ENCODE measurements at places on chromosomes 3 and 15. TPM values are rescaled to one million over a fixed set of nuclear protein-coding genes. Genes with fewer than 3 reads are reported as not detected.
A peak's percentile ranks its signal among the peaks of the same experiment; 100 is the strongest.

DNA sequence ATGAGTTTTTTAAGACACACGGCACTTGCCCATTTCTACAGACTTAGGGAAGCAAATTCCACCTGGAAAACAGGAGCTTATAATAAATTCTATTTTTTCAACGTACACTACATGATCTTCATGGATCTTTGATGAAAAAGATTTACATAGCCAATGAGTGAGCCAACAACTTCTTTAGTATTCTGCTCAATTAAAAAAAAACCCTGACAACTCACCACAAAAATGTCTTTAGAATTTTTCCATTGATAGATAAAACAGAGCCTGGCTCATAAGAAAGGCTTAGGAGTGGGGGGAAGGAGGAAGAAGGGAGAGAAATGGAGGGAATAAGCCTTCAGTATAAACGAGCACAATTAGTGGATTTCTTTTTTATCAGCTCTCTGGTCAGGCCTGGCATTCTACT lies 126.7 kb downstream of the ATP10A start:
- no peak for DNase-seq

DNA sequence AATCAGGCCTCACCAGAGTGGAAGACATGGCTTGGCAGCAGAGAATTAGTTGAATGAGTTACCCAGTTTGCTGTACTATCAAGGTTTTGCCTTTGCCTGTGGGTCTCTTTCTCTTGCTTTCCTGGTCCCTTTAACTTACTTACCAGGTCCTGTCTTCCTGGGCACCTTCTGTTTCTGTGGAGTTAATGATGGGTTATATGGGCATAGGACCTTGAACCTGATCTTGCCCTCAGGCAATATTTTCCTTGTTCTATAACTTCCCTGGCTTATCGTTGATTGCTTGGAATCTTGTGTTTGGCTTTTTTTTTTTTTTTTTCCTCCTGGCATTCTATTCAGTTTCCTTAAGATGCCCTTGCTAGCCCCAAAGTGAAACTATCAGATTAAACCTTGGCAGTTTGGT lies 106.8 kb downstream of the HHLA2 start:
- DNase-seq: no peak

DNA sequence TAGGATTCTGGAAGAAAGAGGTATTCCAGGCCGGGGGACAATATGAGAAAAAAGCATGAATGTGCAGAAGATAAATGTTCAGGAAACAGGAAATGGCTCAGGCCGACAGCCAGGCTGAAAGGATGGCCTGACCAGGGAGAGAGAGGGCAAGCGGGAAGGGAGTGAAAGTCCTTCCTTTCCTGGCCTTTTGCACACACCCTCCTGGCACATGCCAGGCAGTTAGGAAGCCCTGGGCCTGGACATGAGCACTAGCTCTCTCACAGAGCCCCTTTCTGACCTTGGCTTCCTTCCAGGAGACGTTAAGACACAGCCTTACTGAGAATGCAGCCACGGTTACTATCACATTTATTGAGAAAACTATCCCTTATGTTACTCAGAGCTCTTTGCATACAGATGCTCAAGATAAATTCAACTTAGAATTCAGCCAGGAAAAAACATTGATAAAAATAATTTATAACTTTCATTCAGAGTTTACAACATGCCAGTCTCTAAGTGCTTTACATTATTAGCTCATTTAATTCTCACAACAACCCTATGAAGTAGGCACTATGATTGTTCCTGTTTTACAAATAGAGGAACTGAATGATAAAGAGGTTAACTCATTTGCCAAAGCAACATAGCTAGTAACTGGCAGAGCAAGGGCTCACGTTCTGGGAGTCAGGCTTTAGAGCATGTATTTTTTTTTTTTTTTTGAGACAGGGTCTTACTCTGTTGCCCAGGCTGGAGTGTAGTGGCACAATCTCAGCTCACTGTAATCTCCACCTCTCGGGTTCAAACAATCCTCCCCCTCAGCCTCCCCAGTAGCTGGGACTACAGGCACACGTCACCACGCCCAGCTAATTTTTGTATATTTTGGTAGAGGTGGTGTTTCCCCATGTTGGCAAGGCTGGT lies 39.4 kb upstream of the SMAD3 start:
- DNase-seq: no peak

The CCR1 gene
- total RNA-seq: 40.9 TPM

The IL17RB gene
- total RNA-seq: 12.4 TPM

The SPINT1 gene
- total RNA-seq: 96.8 TPM

The MME gene
- 79.1 TPM for total RNA-seq

GRCh38 chr3:59658274-59658673 lies 608.4 kb upstream of the CFAP20DC start:
- DNase-seq: no peak

The GPR149 gene
- total RNA-seq: not detected

DNA sequence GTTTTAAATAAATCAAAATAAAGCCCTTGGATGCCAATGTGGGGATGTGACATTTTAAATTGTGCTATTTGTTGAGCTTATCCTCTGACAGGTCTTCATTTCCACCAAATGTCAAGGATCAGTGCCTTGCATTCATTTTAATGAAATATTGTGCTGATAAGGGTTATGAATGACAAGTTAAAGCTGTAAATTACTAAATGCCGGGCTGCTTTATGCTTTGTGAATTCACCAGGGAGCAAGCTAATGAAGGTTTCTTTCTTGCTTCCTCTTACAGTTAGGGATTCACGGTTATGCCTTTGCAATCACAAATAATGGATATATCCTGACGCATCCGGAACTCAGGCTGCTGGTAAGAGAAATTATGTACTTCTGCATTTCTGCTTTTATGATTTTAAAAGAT lies 81.7 kb downstream of the LRTM1 start:
- DNase-seq: no peak

DNA sequence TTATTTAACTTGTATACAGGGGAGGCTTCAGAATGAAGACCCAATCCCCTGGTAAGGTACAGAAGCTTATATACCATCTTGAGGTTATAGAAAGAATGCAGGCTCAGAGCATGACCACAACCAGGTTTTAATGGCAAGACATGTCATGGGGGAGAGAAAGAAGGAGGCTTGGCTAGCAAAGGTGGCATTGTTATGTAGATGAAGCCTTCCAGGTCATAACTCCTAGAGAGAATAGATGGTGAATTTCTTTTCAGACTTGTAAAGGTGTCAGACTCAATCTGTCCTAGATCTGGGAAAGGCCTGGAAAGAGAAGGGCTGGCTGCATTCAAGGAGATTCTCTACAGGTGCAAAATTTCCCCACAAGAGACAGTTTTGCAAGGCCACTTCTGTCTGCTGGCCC lies 99.4 kb upstream of the CTDSPL start:
- no peak for DNase-seq

The AADACL2 gene
- not detected for total RNA-seq

- DNase-seq: no peak
Observed at GRCh38 chr3:9266716-9267115, 17.3 kb upstream of the SRGAP3 start.

DNA sequence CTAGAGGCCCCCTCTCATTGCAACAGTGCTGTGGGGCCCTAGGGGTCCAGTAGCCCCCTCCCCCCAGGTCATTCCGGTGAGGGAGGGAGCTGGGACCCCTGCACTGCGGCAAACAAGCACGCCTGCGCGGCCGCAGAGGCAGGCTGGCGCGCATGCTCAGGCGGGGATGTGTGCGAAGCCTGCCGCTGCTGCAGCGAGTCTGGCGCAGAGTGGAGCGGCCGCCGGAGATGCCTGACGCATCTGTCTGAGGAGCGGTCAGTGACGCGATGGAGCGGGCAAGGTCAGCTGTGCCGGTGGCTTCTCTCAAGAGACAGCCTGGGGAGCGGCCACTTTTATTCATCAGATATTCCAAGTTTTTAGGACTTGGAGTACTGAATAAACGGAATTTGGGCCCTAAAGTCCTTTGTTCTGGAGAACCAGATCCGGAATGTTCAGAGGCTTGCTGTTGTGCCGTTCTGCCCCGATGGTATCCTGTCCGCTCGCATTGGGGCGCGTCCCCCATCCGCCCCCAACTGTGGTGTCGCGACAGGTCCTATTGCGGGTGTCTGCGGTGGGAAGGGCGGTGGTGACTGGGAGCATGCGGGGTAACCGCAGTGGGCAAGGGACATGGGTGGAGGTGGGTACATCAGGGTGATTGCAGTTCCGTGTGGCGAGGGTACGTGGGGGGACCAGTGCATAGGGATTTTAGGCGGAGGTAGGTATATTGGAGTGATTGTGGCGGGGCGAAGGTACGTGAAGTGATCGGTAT lies at the start of the genes SNRPN and SNURF:
SNRPN (plus strand) TSS at position 205 of the 748 bp plus-strand sequence. CDS start 19,467 bp downstream, outside the sequence.
SNURF (plus strand) TSS at position 205 of the 748 bp plus-strand sequence; CDS start at position 267, 62 bp downstream.
- peak; percentile 91 for DNase-seq

DNA sequence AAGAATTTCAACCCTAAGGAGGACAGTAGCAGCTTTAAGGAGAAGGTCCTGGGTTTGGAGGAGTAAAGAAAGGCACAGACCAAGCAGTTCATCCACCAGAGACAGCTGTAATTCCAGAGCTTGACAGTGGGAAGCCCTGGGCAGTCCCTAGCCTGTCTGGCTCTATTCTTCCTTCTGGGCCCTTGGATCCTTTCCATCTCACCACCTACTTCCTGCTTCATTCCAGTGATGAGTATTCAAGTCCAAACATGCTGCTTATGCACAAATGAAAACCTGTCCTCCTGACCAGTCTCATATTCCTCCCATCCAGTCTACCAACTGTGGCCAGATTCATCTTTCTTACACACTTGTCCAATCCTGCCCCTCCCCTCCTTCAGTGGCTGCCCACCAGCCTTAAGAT lies 171.4 kb downstream of the CNTN3 start:
- no peak for DNase-seq

GRCh38 chr3:39022286-39022630 lies 29.5 kb downstream of the SCN11A start:
- no peak for DNase-seq

DNA sequence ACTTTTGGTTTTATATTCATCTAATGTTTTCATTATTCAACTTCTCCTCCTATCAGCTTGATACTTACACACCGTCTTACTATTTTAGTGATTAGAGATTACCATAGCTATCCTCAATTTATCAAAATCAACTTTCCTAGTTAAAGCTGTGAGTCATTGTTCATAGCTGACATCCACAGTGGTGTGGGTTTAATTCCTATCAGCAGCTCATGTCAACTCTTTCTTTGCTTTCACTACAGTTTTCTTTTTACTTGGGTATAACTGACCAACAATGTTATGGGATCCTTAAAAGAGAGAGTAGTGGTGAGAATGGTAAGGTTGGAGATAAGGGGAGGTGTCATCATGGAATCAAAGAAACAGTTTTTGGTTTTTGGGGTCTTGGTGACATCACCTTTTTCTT lies 112.7 kb downstream of the NFKBIZ start:
- no peak for DNase-seq

DNA sequence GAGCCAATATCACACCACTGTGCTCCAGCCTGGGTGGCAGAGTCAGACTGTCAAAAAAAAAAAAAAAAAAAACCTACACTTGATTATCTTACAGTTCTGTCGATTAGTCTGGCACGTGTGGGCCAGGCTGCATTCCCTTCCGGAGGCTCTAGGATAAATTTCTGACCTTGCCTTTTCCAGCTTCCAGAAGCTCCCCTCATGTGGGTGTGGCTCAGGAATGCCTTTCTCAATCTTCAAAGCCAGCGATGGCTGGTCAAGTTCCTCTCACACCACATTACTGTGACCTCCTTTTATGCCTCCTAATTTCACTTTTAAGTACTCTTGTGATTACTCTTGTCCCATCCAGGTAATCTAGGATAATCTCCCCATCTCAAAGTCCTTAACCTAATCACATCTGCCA lies 58.2 kb upstream of the DUT start:
- no peak for DNase-seq

- no peak for DNase-seq
Observed at GRCh38 chr3:140145528-140145927, 210.5 kb downstream of the CLSTN2 start.

DNA sequence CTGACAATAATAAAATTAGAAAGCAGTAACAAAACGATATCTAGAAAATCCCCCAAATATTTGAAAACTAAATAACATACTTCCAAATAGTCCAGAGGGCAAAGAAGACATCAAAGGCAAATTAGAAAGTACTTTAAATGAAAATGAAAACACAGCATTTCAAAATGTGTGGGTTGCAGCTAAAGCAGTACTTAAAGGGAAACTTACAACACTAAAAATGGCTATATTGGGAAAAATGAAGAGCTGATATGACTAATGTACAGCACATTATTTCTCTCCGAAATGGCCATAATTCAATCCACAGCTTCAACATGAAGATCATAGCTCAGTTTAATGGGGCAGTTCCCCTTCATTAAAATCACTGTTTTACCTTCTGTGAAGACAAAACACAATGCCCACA lies 71.9 kb downstream of the FBXL22 start:
- no peak for DNase-seq

The NR1I2 gene
- not detected for total RNA-seq

- DNase-seq: no peak
Observed at GRCh38 chr3:195195321-195196209, 75.4 kb downstream of the XXYLT1 start.

GRCh38 chr15:76169911-76170800 lies 110.4 kb downstream of the TMEM266 start:
- no peak for DNase-seq

- peak; percentile 89 for DNase-seq
Observed at GRCh38 chr3:37986479-37987314, 3.9 kb upstream of the VILL start.

DNA sequence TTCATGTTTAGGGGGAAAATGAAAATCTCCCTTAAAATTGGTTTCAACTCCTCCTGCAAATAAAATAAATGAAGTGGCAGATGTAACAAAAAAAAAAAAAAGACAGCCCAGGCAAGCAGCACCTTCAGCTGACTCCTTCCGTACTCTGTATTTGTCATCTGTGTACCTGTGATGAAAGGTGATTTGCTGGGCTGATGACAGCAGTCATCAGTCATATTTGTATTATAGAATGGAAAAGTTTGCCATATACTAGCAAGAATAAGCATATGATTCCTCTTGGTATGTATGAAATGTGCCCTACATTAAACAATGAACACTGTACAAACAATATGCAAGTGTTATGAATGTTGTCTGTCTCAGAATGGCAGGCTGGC lies 44.1 kb upstream of the WWTR1 start:
- DNase-seq: no peak
